Stimulated activated CD8-positive, alpha-beta memory T cell treated with anti-CD3 and anti-CD28 coated beads, Interleukin-4, amount 100 ng/mL, for 1 hour (primary cell): ENCODE measurements at places on chromosomes 12 and 14.

DNA sequence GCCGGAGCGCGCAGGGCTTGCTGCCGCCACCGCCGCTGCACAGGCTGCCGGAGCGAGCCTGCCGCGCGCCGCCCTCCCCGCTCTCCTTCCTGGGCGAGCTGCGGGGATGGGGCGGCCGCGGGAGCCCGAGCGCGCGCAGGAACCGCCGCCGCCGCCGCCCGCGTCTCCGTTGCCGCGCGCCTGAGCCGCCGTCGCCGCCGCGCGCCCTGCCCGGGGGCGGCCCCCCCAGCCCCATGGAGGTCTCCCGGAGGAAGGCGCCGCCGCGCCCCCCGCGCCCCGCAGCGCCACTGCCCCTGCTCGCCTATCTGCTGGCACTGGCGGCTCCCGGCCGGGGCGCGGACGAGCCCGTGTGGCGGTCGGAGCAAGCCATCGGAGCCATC is 352 bp downstream of the PLXNC1 start:
- no peak for DNase-seq

DNA sequence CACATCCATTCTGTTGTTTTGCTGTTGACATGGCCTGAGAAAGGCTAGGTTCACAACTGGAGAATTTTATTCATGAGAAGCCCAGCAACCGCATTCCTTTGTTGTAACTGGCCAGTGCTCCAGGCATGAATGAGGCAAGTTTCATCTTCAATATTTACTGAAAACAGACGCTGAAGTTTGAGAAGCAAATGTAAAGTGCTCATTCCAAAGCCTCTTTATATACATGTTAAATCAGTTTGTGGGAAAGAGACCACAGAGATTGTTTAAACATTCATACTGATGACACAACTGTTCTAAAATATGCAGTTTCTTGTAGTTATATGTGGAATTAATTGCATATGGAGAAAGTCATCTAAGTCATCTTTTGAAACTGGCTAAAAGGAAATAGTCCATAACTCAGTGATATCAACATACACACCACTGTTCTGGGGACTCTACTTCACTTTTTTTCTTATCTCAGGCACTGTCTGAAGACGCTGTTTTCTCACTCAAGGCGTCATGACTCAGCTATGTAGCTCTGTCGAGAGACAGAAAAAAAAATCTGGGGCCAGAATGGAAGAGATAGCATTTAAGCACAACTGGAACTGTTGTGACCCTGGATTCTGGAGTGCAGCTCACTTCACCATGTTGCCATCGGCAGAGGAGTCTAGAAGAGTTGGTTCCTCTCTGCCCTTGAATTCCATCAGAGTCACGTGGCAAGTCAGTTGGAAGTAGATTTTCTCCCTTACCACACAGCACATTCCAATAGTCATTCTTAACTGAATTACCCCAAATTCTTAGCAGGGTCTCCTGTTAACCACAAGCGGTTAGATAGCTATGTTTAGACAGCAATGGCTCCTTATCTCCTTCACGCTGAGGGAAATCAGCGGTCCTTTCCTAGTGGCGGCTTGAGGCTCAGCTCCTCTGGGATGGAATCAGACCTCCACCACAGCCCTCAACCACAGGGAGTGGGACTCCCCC is 258.4 kb upstream of the HMGA2 start:
- DNase-seq, result no peak

- no peak for DNase-seq
Observed at GRCh38 chr12:48988030-48988649, 10.0 kb downstream of the WNT1 start.

GRCh38 chr12:53982648-53983567 is 2.0 kb upstream of the HOXC10 start:
- DNase-seq, result no peak

- DNase-seq, result no peak
Observed at GRCh38 chr12:65597527-65597926, 226.8 kb upstream of the HMGA2 start.

GRCh38 chr12:128795530-128796361 is 28.0 kb downstream of the SLC15A4 start:
- DNase-seq, result no peak

- no peak for DNase-seq
Observed at GRCh38 chr12:79535751-79536150, 155.0 kb downstream of the PAWR start.

DNA sequence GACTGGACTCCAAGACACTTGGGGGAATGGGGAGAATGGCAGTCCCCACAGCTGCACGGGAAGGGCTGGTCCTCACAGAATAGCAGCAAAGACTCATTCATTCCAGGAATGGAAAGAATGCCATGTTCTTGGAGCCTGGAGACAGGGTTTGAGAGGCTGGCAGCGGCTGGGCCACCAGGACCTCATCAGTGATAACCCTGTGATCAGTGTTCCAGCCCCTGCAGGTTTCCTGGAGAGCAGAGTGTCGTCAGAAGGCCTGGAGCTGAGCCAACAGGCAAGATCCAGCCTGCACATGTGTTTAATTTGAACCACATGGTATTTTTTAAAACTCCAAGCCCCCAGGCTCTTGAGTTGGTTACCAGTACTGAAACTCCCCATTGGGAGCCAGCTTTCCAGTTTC is 11.3 kb downstream of the BDKRB1 start:
- no peak for DNase-seq

DNA sequence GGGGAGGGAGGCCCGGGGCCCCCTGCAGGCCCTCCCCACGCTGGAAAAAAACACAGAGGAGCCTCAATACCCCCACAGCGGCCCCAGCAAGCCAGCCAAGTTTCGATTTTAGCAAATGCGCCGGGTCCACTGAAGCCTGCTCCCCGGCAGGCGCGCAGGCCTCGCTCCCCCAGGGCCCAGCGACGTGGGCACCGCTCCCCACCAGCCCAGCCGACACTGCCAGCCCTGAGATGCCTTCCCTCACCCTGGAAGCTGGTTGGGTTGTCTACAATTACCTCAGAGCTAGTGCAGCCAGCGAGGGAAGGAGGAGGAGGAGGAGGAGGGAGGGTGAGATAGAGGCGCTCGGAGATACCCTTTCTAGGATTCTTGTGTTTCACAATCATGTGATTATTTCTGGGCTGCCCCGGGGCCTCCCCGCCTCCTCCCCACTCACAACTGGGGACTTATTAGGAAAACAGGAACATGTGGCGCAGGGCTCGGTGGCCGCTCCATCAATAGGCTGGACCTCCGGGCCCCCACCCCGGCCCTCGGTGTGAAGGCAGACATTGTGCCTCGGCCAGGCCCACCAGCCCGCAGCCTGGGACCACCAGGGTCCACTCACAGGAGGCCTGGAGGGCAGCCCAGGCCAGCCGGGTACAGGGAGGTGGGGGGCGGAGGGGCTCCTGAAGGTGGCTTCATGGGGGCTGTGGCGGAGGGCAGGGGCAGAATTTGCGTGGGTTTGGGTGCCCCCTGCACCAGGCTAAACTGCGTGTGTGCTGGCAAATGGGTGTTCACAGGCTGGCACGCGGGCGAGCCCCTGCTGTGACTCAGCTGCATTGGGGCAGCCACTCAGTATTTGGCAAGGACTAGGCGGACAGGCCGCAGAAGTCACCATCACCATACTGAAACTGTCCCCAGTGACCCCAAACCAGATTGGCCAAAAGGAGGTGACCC is 109.9 kb downstream of the NCOR2 start:
- no peak for DNase-seq

GRCh38 chr12:24172031-24172772 is 222.7 kb upstream of the SOX5 start:
- DNase-seq, result no peak

GRCh38 chr12:90280033-90280432 is 571.4 kb upstream of the ATP2B1 start:
- DNase-seq, result no peak

DNA sequence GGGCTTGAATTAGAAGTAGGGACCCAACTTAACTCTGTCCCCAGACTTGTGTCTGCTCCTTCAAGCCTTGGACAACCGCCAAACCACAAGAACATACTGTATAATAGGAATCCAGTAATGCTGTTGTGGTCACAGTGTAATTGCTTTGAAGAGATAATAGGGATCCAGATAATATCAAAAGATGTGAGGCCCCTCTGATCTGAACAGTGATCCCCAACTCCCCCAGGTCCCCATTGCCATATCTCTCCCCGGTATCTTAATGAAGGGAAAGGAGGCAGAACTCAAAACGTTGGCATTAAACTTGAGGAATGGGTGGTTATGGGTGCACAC is 8.5 kb upstream of the PLEKHH1 start:
- DNase-seq, result no peak

DNA sequence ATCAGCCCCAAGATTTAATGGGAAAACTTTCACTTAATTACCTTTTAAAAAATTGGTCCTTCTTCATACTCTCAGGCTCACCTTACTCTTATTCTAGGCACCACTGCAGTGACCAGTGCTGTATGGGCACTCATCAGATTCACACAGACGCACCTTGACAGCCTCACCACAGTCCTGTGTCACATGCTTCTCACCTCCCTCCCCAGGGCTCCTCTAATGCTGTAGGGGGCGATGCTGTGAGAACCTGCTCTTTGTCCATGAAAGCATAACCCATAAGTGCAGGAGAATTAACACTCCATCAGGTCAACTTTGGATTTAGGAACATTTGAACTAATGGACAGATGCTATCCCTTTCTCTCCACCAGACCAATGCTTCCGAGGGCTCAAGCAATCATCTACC is 13.9 kb upstream of the PPP4R3A start:
- DNase-seq, result no peak

- no peak for DNase-seq
Observed at GRCh38 chr12:3315201-3315661, 175.8 kb upstream of the PRMT8 start.

- no peak for DNase-seq
Observed at GRCh38 chr14:94126419-94126677, 3.1 kb downstream of the IFI27L2 start.

GRCh38 chr12:27969624-27970400 is 2.7 kb downstream of the PTHLH start:
- no peak for DNase-seq

- no peak for DNase-seq
Observed at GRCh38 chr14:55662752-55663151, 82.7 kb downstream of the KTN1 start.

DNA sequence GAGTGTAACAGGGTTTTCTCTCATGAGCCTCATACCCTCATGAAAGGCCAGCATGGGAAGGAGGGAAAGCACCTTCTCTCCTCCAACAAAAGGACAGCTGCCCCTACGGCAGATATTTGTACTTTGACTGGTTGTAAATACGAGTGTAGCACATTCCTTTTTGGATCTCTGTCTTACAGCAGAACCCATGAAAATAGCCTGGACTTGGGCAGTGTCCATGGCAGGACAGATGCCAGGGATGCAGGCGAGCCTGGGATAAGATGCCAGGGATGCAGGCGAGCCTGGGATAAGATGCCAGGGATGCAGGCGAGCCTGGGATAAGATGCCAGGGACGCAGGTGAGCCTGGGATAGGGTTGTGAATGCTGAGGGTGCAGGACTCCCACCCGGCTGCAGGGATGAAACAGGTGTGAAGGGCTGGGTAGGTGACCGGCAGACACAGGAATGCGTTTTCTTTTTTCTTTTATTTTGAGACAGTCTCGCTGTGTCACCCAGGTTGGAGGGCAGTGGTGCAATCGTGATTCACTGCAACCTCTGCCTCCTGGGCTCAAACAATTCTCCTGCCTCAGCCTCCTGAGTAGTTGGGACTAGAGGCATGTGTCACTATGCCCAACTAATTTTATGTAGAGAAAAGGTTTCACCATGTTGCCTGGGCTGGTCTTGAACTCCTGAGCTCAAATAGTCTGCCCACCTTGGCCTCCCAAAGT is 120.0 kb downstream of the BEGAIN start:
- no peak for DNase-seq

DNA sequence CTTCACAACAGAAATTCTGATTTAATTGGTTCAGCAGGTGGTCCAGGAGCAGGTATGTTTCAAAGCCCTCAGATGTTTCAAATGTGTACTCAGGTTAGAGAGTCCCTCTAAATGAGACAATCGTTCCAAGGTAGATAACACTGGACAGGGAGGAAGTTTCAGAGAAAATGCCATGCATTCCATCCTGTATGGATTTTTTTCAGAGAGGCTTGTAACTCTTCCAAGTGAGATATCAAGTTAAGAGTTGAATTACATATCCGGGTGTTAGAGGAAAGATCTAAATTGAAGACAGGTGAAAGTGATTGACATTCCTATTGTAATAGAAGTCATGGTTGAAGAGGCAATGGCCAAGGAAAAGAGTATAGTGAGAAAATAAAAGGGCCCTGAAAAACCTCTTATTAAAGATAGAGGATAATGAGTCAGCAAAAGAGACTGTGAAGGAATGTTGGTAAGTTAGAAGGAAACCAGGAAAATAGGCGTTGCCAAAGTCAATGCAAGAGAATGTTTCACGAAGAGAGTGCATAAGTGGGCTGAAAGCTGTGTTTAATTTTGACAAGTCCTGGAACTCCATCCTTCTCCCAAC is 105.8 kb downstream of the BMP4 start:
- DNase-seq, result no peak

DNA sequence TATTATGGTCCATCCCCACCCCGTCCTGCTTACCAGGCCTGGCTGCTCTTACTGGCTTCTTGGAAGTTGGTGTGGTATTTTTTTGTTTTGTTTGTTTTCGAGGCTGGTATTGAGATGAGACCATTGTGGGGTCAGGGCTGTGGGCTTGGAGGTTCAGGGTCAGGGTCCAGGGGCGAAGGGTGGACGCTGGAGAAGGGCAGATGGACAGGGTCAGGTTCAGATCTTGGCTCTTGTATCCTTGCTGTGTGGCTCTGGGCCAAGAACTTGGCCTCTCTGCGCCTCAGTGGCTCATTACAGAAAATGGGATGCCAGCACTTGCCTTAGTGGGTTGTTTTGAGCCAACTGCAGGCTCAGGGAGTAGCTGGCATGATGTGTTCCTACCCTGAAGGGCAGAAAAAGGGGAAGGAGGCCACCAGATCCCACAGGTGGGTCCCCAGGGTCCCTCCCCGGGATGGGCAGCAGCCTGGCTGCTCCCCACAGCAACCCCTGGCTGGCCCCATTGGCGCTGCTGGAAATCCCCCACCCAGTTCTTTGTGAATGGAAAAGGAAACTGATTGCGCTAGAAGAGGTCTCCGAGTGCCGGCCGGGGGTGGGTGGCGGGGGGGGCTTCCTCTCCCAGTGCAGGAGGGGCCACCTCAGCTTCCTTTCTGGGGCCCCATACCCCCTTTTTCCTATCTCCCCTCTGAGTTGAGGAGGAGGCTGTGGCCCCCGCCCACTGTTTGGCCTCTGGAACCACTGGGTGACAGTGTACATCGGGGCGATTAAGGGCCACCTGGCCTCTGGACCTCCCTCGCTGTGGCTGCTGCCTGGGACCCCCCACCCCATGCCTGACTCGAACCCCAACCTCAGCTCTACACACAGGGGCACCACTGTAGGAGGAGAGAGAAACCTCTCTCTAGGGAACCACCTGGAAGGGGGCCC is 25.0 kb downstream of the SH2B3 start:
- no peak for DNase-seq

DNA sequence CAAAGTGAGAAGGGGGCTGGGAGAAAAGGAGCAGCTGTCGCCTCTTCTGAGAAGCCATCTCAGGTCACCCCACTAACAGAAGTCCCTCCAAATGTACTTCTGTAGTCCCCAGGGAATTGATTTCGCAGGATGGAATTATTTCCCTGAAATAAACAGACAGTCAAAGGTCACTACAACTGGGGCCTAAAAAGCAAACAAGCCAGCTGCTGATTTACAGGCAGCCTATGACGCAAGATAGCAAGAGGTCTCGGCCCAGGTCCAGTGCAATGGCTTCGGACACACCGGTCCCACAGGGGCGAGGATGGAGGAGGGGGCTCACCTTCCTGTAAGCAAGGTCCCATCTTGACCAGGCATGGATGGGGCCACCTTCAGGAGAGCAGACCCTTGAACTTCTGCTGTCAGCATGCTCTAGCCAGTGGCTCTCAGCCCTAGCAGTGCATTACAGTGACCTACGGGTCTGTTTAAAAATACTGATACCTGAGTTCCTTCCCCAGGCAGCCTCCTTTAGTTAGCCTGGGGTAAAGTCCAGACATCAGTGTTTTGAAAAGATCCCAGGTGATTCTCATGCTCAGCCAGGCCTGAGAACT is 18.1 kb downstream of the NUAK1 start:
- no peak for DNase-seq
